ENCODE measurements at places on chromosomes 3 and 15.
A peak's percentile ranks its signal among the peaks of the same experiment; 100 is the strongest.

GRCh38 chr15:48858401-48858800 is 19.5 kb upstream of the EID1 start:
- no peak for DNase-seq

GRCh38 chr15:51846463-51847230 is 17.2 kb downstream of the TMOD3 start:
- no peak for DNase-seq

DNA sequence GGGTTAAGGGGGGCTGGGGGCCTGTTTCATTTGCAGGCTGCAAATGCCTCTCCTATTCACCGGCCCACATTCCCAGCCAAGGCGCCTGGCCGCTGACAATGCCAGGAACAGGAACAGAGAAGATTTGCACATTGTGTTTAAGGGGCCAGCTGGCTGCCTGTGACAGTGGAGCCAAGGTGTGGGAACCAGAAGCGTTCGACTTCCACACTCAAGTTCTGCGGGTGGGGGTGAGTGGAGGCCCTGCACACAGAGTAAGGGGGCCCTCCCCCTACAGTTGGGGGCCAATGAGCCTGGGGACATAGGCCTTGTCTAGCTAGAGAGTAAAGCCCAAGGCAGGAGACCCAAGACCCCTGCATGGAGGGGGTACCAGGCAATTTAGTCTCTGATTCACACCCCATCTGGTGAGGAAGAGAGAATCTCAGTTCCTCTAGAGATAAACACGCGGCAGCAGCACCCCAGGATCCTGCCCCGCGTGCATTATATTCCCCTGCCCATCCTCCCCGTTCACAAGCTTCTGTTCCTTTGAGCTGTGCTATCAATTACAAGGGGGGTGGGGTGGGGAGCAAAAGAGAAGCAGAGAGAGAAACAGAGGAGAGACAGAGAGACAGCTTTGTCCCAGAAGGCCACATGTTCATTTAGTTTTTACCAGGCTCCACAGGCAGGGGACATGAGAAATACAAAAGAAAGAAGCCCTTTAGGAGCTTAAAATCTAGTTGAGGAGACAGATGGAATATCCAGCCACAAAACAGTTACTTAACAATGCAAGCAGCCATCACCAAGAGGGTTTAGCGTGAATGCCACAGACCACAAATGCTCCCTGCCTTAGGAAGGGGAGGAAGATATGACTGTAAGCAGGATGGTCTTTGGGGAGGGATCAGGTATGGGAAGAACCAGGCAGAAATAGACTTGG is 9.2 kb downstream of the IGDCC3 start:
- peak; percentile 20 for DNase-seq

DNA sequence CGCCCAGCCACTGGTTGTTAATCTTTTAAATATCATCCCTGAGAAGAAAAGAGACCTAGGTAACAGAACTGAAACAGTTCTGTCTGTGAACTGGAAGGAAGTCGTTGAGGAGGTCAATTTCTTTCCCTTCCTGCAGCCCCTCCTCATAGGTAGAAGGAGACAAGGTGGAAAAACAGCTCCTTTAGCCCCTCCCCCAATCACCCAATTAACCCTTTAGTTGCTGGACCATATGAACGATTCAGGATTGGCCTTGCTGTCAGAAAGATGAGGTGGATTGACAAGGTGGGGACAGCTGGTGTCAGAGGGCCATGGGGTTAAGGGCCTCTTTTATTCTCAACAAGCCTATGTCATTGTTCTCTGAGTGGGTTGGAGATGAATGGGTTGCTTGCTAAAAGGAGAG is 36.0 kb upstream of the ZNF445 start:
- no peak for DNase-seq

- no peak for DNase-seq
Observed at GRCh38 chr15:31024330-31024729, 32.9 kb upstream of the MTMR10 start.

DNA sequence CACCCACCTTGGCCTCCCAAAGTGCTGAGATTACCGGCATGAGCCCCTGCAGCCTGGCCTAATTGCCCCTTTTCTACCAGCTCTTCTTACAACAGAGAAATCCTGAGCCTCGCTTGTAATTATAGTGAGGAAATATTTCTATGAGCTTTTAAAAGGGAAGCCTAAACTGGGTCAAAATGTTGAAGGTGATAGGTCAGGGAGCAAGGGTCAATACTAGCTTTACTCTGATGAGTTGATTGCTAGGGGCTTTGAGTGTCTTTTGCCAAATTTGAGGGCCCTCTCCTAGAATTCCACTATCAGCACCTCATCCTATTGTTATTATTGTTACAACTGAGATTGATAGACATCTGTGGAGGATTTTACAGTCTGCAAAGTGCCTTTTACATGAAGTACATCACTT is 62.4 kb upstream of the PIAS1 start:
- DNase-seq, result no peak

DNA sequence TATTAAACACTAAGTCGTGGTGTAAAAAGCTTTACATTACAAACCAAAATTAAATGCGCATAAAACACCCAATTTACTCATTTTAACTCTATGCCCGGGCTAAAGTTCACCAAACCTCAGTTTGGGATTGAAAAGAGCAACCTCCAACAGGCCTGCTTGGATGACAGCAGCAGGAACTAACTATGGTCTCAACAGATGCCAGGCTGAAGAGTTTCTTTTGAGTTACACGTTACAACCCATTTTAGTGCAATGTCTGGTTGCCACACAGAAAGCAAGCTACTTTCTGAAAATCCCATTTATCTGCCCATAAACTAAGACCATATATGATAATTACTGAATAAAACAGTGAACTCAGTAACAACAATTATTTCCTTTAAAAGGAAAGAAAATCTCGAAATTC is 2.2 kb downstream of the SATB1 start:
- DNase-seq, result no peak

GRCh38 chr15:31471731-31472430 is 145.2 kb downstream of the KLF13 start:
- no peak for DNase-seq

- peak; percentile 27 for DNase-seq
Observed at GRCh38 chr3:190224863-190225692, 97.2 kb downstream of the CLDN1 start.

DNA sequence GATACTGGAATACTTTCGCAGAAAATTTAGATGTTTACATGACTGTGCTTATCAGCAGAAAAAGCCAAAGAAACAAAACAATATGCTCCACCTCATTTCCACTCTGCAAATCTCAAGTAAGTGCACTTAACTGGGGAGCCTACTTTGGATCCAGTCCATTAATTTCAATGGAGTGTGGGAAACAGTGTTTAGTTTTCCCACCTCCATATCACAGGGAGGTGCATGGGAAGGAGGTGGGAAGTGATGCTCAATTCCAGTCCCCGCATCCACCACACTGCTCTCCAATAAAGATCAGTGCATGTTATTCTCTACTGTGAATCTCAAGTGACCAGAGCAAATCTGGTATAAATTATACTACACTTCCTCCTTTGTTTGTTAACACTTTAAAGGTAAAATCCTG is 2.9 kb downstream of the NEDD4 start:
- no peak for DNase-seq

- no peak for DNase-seq
Observed at GRCh38 chr3:65569845-65570405, 468.8 kb downstream of the MAGI1 start.

DNA sequence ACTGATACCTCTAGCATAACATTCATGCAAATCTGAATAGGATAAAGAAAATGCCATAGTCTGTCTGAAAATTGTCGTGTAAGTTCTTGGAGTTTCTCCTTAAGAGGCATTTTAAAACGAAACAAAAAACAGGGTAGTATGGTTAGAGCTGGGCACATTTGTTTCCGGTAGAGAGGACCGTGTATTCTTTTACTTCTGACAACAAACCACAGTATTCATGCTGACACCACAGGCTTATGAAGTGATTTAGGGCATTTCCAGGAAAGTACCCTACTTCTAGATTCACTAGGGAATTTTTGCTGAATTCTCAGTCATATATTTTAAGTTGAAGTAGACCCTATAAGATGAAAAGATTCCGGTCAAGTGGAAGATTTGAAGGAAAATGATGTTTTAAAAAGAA is 541.3 kb downstream of the UNC13C start:
- no peak for DNase-seq

- DNase-seq, result no peak
Observed at GRCh38 chr3:10397879-10398278, 77.0 kb upstream of the SEC13 start.

DNA sequence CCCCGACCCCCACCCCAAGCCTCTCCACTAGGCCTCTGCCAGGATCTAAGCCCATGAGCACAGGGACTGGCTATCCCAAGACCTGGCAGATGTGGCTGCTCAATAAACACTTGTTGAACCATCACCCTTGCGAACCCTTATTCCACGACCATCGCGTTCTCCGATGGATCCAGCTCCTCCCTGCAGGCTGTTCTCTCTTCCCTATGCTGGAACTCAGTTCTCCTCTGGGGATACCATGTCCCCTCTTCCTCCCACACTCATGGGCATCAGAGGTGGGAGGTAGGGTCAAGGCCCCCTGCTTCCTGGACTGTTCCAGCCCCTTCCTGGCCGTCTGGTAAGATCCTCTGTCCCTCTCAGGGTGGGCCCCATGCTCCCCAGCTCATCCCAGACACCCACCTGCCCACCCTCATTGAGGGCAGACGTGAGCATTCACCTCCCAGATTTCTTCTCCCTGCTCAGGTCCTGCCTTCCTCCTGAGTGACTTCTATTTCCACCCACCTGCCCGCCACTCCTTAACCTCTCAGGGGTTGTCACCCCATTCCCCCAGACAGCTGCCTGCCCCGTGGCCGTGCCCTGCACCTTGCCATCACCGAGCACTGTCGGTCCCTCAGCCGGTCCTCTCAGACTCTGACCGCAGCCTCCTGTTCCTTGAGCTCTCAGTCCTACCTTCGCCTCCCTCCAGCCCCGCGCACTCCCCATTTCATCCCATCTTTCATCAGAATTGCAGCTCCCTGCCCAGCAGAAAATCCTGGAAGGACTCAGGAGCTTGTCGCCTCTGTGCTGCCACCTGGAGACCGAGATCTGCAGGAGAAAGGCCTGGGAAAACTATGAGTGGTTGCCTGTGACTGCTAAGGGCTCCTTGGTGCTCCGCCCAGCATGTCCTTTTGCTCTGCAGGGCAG is 42.0 kb downstream of the PML start:
- DNase-seq, result peak; percentile 14

DNA sequence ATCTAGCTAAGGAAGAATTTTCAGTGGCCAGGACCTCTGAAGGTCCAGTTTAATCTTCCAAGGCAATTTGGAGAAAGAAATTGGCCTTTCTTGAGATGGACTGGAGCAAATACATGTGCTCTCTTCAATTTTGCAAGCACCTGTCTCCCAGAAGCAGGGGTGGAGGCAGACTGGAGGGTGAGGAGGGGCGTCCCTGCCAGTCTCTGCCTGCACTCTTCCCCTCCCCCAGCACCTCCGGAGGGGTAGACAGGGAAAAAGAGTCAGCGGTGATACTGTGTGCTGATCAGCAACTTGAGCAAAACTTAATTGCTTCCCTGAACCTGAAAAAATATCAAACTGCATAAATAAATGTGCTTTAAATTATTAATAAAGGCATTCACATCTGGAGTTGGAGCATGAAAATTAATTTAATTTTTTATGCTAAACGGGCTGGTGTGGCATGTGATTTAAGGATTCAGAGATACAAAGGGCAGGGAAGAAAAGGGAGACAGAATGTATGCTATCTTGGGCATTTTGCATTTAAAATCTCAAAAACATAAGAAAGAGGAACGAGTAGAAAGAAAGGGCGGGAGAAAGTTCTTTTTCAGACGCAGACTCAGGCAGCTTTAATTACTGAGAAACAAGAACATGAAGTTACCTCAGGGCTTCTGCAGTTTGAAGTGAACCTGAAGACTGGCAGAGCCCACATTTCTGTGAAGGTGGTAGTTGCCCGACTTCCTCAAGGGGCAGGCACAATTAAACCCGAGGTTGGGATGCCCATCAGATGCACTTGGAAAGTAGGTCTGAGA is 319.7 kb downstream of the UACA start:
- no peak for DNase-seq

- no peak for DNase-seq
Observed at GRCh38 chr3:32453346-32453745, 49.3 kb downstream of the CMTM6 start.

DNA sequence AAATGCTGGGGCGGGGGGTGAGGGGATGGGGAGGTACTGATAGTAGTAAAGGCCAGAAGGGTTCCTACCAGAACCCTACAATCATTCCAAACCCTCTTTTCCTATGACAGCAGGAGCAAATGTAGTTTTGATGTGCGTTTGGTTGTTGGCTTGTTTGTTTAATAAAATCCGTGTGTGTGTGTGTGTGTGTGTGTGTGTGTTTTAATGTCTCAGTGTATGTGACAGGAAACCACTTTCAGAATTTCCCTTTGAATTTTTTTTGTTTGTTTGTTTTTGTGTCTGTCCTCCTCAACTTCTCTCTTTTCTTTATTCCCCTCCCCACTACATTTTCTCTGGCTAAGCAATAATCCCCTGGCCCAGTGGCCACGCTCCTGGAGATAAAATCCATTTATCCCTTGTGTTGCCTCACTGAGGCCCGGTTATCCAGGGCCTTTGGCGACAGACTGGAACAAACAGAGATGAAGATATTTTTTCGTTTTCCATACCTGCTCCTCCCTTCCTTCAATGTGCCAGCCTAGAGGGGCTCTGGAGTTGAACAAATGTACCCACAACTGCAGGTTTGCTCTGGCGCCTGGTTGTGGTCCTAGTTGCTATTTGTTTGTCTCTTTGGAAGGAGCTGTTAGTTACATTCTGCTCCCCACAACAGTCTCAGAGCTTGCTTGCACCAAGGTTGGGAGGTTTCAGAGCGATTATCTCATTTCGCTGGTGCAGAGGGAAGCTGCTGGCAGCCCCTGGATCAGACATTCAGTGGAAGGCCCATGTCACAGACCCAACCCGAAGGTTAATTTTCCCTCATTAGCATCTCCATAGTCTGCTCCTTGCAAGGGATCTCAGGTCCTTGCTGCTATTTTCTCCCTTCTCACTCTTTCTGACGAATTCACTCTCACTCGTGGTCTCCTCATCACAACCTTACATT is 17.9 kb downstream of the NR2F2 start:
- no peak for DNase-seq

- DNase-seq, result no peak
Observed at GRCh38 chr3:152323834-152324233, 55.1 kb downstream of the MBNL1 start.

DNA sequence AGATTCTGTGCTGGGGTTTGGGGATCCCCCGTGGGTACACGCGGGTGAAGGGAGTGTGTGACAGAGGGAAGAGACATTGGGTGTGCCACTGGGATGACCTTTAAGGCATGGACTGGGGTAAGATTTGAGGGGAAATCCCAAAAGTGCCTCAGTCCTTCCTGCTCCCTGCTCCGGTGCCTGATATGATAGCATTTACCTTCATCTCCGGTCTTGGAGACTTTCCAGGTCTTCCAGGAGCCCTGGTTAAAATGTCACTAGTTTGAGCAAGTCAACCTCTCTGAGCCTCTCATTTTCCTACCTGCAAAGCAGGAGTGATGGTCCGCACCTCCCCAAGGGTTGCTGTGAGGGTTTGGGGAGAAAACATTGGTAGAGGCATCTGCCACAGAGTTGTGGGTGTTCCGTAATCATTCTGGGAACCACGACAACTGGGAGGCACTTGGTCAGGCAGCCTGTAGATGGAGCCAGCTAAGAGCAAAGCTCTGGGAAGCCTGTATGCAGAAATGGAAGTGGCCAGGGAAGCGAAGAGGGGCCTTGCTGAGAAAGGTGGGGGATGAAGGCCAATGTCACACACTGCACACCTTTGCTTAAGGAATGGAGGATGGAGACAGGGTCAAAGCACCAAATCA is 33.9 kb upstream of the KIF23 start:
- no peak for DNase-seq
